ENCODE measurements at places on chromosomes 7 and 10. TPM values are rescaled to one million over a fixed set of nuclear protein-coding genes. Genes with fewer than 3 reads are reported as not detected.

DNA sequence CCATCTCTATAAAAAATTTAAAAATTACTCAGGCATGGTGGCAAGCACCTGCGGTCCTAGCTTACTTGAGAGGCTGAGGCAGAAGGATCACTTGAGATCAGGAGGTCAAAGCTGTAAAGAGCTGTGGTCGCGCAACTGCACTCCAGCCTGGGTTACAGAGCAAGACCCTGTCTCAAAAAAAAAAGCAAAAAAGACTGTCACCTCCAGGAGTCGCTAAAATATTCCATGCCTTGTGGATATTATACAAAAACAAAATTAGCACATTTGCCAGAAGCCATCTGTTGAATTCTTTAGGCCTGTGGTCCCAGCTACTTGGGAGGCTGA, 87.0 kb upstream of the SDK1 start:
- no peak for DNase-seq

- no peak for DNase-seq
These were observed 197.9 kb downstream of the ARHGAP12 start for GRCh38 chr10:31730776-31731175.

The HYAL4 gene
- total RNA-seq: not detected

The HMX2 gene
- not detected for total RNA-seq

The MLXIPL gene
- 457 TPM for total RNA-seq
